ENCODE measurements at places on chromosomes 3 and 15.

GRCh38 chr3:64216274-64217147 is 8.8 kb downstream of the PRICKLE2 start:
- DNase-seq: peak; percentile 72

- no peak for DNase-seq
These were observed 19.4 kb downstream of the IDH3A start for GRCh38 chr15:78168608-78169007.

DNA sequence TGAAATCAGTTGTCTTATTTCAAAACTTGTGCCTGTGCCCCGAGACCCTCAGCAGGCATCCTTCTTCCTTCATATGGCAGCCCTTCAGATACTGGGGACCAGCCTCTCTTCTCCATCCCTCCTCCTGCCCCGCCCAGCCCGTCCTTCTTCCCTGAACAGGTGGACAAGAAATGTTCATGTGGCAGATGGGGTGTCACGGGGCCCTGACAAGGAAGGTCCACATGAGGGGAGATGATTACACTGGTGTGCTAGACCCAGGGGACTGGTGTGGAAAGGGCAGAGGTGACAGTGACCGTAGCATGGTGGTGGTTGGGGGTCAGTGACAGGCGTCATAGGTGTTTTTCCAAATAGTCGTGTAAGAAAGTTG is 150.9 kb downstream of the CHDH start:
- DNase-seq: no peak

GRCh38 chr3:134228035-134228434 is 22.6 kb downstream of the RYK start:
- DNase-seq: no peak

DNA sequence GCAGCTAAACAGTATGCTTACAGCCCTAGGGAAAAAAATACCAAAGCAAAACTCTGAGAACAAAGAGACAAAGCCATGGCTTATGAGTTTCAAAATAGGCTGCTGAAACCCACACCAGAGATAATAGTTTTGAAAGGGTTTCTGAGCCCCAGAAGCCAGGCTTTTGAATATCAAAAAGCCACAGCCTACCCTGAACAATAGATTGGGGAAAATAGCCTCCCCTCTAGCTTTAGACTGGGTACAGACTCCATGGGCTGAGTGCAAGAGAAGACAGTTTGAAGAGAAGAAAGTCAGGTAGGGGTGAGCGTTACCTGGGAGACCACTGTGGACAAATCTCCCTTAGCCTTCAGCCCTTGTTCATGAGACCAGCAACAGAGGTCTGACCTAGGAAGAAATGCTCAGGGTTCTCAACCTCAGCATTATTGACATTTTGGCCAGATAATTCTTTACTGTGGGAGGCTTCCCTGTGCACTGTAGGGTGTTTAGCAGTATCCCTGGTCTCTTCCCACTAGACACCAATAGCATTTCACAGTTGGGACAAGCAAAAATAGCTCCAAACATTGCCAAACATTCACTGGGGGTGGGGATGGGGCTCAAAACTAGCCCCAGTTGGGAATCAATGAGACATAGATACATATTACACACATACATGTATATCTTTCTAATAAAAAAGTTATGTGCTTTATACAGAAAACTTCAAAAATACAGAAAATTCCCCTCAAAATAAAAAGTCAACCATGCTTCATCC is 11.6 kb upstream of the TAFA4 start:
- no peak for DNase-seq

- DNase-seq: no peak
These were observed 596.0 kb downstream of the NTRK3 start for GRCh38 chr15:87660251-87661129.

DNA sequence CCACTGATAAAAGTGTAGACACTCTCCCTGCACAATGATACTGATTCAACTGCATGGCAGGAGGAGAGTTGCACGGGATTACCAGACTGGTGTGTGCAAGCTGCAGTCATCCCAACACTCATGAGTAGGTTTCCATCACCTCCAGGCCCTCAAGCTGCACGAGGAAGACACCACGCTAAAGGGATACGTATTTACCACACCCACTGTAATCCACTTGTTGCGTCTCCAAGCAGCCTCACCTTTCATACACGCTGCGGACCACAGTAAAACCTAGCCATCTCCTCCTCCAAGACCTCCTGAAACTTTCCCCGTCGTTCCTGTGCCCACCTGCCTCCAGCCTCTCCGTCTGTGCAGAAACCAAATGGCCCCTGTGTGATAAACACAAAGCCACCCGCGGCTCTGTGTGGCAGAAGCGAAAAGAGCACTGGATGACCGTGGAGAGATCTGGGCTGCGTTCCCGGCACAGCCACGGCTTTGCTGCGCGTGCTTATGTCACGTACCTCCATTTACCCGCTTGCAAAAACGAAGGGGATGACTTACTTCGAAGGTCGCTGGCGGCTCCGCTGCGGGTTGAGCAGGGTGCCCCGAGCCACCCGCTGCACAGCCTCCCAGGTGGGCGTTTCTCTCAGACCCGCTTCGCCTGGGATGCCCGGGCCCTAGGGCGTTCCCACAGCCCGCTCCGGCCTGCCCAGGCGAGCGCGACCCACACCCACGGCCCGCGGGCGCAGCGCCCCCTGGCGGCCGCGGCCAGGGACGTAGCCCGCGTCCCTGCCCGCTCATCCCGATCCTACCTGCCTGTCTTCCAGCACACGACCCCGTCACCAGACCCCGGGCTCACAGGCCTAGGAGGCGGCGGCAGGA is 643 bp downstream of the ABCC5 start:
- DNase-seq: peak; percentile 63

GRCh38 chr3:36906504-36907149 is 38.2 kb downstream of the TRANK1 start:
- DNase-seq: no peak
